ENCODE measurements at places on chromosomes 7 and 10. TPM values are rescaled to one million over a fixed set of nuclear protein-coding genes. Genes with fewer than 3 reads are reported as not detected.
A peak's percentile ranks its signal among the peaks of the same experiment; 100 is the strongest.

DNA sequence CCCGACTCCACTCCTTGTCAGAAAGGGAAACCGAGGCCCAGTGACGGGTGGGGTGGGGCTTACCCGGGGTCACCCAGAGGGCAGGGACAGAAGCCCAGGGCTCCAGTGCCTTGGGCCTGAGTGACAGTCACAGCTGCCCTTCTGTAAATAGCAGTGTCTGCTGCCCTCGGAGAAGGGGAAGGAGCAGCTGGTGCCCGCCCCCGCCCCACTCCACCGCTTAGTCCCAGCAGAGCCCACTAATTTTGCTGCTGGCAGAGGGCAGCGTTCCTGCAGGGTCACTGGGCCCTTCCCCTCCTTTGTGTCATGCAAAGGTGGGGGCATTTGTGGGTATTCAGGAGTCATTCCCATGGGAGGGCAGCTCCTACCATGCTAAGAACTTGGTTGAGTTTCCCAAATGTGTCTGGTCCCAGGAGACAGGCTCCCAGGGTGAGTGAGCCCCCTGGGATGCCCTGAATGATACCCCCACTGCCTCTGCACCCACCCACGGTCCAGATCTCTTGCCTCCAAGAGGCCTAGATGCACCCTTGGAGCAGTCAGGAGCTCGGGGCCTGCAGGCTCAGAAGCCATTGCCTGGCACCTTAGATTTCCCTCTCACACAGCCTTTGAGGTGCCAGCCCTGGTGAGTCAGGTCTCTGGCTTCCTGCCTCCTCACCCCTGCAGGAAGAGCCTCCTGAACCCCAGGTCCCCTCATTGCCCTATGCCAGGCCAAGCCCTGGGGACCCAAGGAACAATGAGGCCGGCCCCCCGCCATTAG lies 17.2 kb downstream of the SH2B2 start:
- H3K27me3 ChIP-seq = no peaks in the 10 kb centered on the region
- H3K4me3 ChIP-seq = no peak overlapping the region
- DNase-seq = no peak
- H3K27ac ChIP-seq = no peak overlapping the region
- no peaks in the 10 kb centered on the region for H3K36me3 ChIP-seq

- H3K36me3 ChIP-seq = no peaks in the 10 kb centered on the region
- H3K4me3 ChIP-seq = no peak overlapping the region
- peak; percentile 57 for DNase-seq
- H3K27ac ChIP-seq = no peak overlapping the region
- H3K27me3 ChIP-seq = no peaks in the 10 kb centered on the region
- H3K4me1 ChIP-seq = peaks cover 7% of the 10 kb centered on the region
Measured at GRCh38 chr10:77391605-77392235, 245.9 kb downstream of the KCNMA1 start.

DNA sequence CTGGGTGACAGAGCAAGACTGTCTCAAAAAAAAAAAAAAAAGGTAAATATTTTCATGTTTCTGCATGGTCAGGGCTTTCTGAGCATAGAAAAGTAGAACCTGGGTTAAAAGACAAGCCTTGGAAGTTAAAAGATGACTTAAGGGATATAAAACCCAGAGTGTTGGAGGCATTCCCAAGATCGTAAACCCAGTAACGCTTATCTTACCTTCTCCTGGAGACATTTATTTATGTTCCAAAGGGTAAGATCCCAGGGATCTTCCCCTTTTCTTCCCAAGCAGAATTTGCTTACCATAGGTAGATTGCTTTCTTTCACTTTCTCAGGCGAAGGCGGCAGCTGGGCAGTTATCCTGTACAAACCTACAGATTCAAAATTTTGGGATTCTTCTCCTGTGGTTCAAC lies 22.2 kb downstream of the SUGCT start:
- no peak overlapping the region for H3K27ac ChIP-seq
- no peaks in the 10 kb centered on the region for H3K4me1 ChIP-seq
- H3K36me3 ChIP-seq = no peaks in the 10 kb centered on the region
- H3K27me3 ChIP-seq = peaks cover 1% of the 10 kb centered on the region
- no peak overlapping the region for H3K4me3 ChIP-seq

GRCh38 chr10:88687853-88688467 lies 18.1 kb upstream of the LIPK start:
- H3K4me1 ChIP-seq = no peaks in the 10 kb centered on the region
- no peak overlapping the region for H3K4me3 ChIP-seq
- no peak overlapping the region for H3K27ac ChIP-seq

RAMP3 gene
- not detected for total RNA-seq
